ENCODE measurements at places on chromosomes 5 and 9.

DNA sequence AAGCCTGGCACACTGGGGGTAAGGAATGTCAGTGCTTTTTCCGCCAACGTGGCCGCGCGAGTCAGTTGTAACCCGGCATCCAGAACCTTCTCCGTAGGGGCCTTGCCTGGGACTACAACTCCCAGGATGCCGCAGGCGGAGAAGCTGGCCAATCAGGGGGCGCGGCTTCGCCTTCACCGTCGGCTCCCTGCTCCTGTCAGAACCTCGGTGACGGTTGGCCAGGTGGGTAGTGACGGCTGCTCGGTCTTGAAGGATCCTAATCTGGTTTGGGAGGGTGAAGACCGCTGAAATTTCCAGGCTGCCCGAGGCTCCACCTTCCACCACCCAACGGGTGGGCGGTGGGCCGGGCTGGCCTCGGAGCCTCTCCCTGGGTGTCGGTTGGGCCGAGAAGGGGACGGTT lies at the start of gene C5orf58:
C5orf58 (plus strand) TSS at position 200 of the 400 bp plus-strand sequence. CDS start 1,992 bp downstream, outside the sequence.
- no peak for DNase-seq

DNA sequence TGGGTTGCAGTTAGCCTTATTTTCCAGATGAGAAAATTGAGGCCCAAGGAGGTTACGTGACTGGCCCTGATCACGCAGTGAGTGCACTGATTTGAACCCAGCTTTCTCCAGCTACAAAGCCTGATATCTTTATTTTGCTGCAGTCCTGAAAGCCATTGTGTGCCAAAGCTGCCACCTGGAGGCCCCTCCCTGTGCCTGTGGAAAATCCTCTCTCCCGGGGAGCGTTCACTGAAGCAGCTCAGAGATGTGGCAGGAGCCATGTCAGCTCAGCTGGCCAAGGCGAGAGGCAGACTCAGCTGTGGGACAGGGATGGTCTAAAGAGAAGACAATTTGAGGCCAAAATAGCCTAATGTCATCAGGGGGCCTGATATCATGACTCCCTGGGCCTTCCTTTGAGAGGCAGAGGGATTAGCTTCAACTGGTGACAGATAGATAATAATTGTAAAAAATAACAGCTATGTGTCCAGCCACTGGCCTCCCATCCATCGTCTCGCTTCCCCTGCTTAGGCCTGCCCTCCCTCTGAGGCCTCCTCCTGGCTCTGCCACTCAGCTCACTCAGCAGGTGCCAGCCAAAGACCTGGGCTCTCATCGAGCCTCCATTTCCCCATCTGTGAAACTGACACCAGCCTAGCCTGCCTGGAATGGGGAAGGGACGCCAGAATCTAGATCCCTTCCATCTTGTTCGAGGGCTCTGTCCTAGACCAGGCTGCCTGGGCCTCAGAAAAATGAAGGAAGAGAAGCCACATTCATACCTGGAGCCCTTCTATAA lies 74.3 kb upstream of the GGTA1 start:
- no peak for DNase-seq

DNA sequence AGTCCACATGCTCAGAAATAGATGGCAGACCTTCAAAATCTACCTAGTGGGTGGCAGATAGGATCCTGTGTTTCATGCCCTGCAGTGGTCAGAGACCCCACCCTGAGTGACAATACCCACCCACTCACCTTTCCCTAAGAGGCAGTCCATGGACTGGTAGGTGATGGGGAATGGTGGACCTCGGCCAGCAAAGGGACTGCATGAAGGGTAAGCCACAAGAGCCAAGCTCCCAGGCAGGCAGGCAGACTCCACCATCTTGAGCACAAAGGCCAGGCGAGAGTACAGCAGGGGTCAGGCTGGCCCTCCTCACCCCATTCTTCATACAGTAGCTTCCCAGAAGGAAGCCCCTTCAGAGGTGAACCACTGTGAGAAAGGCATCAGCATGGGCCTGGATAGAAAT lies 78.4 kb downstream of the SYK start:
- DNase-seq = no peak

DNA sequence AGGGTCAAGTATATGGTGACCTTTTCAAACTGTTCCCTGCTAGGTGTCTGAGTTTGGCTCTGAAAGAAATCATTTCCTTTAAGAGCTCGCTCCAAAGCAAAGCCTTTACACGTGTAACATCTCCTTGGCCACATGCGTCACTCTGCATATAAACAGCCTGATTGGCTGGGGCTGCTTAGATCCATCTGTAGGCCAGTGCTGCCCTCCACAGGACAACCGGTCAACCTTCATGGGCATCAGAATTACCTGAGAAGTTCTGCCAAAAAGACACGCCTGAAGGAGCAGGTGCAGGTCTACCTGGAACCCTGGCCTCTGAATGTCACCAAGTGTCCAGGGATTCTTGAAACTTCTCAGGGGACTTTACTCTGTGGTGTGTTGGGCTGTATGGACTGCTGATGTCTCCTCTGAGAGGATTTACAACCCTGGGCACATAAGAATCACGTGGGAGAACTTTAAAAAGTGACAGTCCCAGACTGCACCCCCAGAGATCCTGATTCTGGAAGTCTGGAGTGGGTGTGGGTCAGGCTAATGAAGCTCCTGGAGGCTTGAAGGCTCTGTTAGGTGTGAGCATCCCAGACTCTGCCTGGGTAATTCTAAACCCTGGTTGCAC lies 497.6 kb downstream of the GADD45G start:
- DNase-seq = peak; percentile 85

All from GM10248 (cell line).